ENCODE measurements at places on chromosomes 3 and 15. TPM values are rescaled to one million over a fixed set of nuclear protein-coding genes. Genes with fewer than 3 reads are reported as not detected.

DNA sequence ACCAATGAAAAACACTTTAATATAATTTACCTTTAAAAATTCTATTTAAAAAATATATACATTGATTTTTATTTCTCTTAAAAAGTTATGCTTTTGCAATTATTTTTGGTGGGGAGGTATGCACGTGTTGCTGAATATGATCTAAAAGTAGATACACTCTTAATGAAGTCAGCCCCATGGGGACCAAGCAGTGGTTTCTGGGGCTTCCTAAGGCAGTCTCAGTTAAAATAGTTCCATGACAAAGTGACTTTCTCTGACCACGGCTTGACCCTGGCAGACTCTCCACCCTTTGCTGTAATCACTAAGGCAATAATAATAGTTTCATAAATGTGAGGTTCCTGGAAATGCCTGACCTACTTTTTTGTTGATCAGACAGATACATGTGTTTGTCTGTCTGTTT, 50.4 kb downstream of the CCR4 start:
- no peaks in the 10 kb centered on the region for H3K27me3 ChIP-seq
- H3K27ac ChIP-seq = no peak overlapping the region
- H3K36me3 ChIP-seq = no peaks in the 10 kb centered on the region
- H3K4me3 ChIP-seq = no peak overlapping the region

Gene IGF1R
- total RNA-seq = 109 TPM

DNA sequence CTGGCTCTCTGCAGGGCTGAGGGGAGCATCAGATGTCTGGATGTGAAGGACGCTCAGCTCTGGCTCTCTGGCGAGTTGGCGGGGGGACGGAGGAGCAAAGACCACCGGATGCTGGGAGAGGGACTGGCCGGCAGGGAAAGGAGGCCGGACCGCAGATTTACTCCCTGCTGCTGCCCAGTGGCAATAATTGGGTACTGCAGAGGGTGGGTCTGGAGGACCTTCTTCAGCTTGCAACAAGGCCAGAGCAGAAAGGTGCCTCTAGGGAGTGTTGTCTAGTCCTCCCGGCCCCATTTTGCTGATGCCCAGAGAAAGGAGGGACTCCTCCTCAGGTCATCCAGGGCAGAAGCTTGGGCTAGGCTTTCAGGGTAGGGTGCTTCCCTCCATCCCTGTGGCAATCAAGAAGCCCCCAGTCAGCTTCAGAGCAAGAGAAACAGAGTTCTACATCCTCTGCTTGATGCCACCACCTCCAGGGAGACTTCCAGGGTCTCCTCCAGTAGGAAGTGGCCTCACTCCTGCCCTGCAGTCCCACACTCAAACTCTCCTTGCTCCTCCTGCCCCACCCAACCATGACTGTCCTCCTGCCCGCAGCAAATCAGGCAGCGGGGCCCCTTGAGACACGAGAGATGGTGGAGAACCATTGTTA, 20.3 kb upstream of the CSPG4 start:
- no peak overlapping the region for H3K27ac ChIP-seq
- H3K4me3 ChIP-seq = no peak overlapping the region
- peak; percentile 96 for DNase-seq
- peaks cover 7% of the 10 kb centered on the region for H3K4me1 ChIP-seq

Gene PIERCE2
- total RNA-seq = 1.4 TPM

DNA sequence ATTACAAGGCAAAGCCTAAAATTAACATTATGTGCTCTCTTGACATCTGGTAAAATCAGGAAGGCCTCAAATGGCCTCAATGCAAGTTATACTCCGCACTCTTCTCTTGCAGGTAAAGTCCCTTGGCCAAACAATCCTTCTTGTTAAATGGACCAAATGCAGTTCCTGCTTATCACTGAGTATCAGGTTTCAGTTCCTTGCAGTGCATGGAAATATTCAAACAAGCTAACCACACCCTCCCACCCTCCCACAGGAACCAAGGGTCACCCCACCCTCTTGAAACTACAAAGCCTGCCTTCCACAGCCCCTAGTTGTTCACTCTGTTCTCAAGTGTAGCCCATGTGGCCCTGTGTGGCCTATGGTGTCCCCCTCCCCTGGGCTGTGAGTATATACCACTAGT, 171.9 kb upstream of the CADPS start:
- no peaks in the 10 kb centered on the region for H3K36me3 ChIP-seq
- H3K27me3 ChIP-seq = no peaks in the 10 kb centered on the region
- H3K4me1 ChIP-seq = peaks cover 2% of the 10 kb centered on the region
- DNase-seq = no peak
- no peak overlapping the region for H3K4me3 ChIP-seq

DNA sequence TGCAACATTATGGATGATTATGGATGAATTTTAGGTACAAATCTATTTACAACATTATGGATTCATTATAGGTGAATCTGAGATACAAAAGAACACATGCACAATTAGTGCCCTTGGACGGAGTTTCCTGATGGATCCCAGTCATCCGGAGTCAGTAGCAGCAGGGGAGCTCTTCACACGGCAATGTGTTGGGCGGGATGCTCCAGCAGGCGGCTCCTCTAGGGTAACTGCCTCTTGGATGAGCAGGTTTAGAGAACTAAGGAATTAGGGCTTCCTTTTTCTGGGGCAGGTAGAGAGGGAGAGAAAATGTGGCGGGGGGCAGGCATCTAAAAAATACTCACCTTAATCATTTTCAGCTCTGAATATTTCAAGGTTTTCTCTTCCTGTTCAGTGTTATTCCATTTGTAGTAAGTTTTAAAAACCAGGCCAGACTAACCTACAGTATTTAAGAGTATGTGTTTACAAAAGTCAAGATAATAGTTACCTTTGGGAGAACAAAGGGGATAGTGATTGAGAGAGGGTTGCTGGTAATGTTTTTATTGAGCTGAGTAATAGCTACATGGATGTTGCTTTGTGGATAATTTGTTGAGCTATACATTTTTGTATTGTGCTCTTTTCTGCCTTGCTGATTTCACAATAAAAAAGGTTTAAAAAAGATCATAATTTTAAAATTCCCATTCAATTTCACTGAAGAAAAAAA, 27.4 kb upstream of the GOLM2 start:
- H3K36me3 ChIP-seq = no peaks in the 10 kb centered on the region
- H3K4me1 ChIP-seq = no peaks in the 10 kb centered on the region
- peak; percentile 55 for DNase-seq
- H3K27me3 ChIP-seq = no peaks in the 10 kb centered on the region

Gene GTF2A2
- total RNA-seq = 161 TPM

Gene EFHB
- total RNA-seq = 1.3 TPM

- no peak overlapping the region for H3K4me3 ChIP-seq
- H3K27ac ChIP-seq = no peak overlapping the region
- no peaks in the 10 kb centered on the region for H3K27me3 ChIP-seq
Measured at GRCh38 chr3:108552267-108553159, 36.7 kb downstream of the CIP2A start.

- no peak overlapping the region for H3K4me3 ChIP-seq
- no peaks in the 10 kb centered on the region for H3K4me1 ChIP-seq
Measured at GRCh38 chr3:61360297-61360965, 109.2 kb upstream of the FHIT start.

Gene POLQ
- total RNA-seq = 15.3 TPM

DNA sequence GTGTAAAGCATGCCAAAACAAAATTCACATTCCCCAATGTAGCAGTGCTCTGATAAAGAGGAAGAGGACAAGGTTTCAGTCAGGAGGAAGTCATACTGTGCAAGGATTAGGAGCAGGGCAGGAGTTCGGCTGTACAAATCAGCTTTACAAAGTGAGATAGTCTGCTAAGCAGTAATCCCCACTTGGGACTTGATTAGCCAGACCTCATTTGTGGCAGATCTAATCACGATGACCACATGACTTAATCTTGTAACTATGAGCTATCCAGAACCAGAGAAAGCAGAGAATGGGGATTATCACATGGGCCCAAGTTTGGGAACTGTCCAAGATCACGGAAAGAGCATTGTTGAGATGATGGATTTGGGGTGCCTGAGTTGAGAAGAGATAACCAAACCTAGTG, 7.8 kb downstream of the DCBLD2 start:
- no peak overlapping the region for H3K4me3 ChIP-seq
- H3K27me3 ChIP-seq = no peaks in the 10 kb centered on the region
- H3K4me1 ChIP-seq = peaks cover 2% of the 10 kb centered on the region

DNA sequence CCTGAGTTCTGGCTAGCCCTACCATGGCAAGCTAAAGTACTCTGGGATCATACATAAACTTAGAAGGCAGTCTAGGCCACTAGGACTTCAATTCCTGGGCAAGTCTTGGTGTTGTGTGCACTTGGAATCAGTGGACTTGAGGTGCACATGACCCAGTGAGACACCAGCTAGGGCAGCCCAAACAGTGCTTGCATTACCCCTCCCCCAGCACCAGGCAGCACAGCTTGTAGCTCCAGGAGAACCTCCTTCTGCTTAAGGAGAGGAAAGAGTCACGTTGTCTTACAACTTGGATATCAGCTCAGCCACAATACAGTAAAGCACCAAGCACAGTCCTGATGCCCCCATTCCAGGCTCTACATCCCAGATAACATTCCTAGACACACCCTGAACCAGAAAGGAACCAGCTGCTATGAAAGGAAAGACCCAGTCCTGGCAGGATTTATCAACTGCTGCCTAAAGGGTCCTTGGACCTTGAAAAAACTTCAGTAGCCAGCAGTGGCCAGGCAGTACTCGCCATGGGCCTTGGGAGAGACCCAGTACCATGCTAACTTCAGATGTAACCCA, 57.2 kb downstream of the MYO9A start:
- no peaks in the 10 kb centered on the region for H3K36me3 ChIP-seq
- peaks cover 8% of the 10 kb centered on the region for H3K4me1 ChIP-seq
- H3K4me3 ChIP-seq = no peak overlapping the region
- DNase-seq = no peak

- no peaks in the 10 kb centered on the region for H3K4me1 ChIP-seq
- H3K27ac ChIP-seq = no peak overlapping the region
- H3K4me3 ChIP-seq = no peak overlapping the region
- no peaks in the 10 kb centered on the region for H3K27me3 ChIP-seq
Measured at GRCh38 chr15:56233549-56233948, 10.1 kb downstream of the RFX7 start.

Gene PDZRN3
- 20.5 TPM for total RNA-seq

DNA sequence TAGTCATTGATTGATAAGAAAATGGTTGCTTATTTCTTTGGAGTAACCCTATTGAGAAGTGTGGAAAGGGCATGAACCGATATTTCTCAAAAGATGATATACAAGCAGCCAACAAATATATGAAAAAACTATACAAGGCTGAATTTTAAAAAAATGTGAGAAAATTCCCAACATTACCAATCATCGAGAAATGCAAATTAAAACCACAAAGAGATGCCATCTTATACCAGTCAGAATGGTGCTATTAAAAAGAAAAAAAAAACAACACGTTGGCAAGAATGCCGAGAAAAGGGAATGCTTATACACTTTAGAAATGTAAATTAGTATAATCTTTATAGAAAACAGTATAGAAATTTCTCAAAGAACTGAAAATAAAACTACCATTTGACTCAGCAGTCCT, 77.7 kb upstream of the ROBO1 start:
- no peak overlapping the region for H3K27ac ChIP-seq
- H3K36me3 ChIP-seq = no peaks in the 10 kb centered on the region
- H3K4me1 ChIP-seq = no peaks in the 10 kb centered on the region
- no peak for DNase-seq

DNA sequence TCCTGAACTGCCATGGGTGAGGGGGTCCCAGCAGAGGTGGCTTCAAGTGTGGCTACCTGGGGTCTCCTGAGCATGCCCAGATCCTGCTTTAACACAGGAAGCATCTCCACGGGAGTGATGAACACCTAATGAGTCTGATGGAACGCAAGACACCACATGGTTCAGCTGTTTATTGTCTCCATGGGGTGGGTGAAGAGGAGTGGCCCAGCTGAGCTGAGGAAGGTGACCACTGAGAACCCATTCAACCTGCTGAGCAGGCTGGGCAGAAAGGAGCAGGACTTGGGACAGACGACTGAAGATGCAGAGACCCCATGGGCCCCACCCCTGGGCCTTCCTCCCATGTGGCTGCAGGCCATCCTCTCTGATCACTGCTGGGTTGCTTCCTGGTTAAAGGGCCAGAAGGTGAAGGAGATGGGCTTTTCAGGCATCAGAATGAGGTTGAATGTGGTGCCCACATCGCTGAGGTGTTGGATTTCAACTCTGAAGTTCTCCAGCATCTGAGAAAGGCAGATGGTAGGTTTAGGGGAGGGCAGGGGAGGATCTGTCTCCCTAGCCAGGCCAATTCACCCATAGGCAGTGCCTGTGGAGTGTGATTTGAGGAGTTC, 29.7 kb downstream of the CYP11A1 start:
- H3K27ac ChIP-seq = no peak overlapping the region
- H3K4me1 ChIP-seq = no peaks in the 10 kb centered on the region
- H3K27me3 ChIP-seq = no peaks in the 10 kb centered on the region
- H3K4me3 ChIP-seq = no peak overlapping the region

- H3K27me3 ChIP-seq = no peaks in the 10 kb centered on the region
- H3K4me3 ChIP-seq = no peak overlapping the region
- no peak overlapping the region for H3K27ac ChIP-seq
- H3K36me3 ChIP-seq = no peaks in the 10 kb centered on the region
Measured at GRCh38 chr15:64438653-64439447, 21.5 kb upstream of the ZNF609 start.

GRCh38 chr3:177495566-177495965, 298.3 kb upstream of the TBL1XR1 start:
- DNase-seq = no peak
- no peak overlapping the region for H3K27ac ChIP-seq
- no peaks in the 10 kb centered on the region for H3K36me3 ChIP-seq
- H3K4me3 ChIP-seq = no peak overlapping the region

Gene FBXL2
- 3.1 TPM for total RNA-seq

DNA sequence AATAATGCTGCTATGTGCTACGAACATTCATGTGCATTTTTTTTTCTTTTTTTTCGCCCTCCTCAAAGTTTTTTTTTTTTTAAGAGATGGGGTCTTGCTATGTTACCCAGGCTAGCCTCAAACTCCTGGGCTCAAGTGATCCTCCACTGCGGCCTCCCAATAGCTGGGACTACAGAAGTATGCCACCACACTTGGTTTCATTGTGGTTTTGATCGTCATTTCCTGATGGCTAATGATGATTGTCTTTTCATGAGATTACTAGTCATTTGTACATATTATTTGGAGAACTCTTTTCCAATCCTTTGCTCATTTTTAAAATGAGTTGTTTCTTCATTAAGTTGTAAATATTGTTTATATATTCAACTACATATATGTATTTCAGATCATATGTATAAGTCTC, 48.8 kb downstream of the FBXO22 start:
- no peak overlapping the region for H3K27ac ChIP-seq
- DNase-seq = no peak
- no peak overlapping the region for H3K4me3 ChIP-seq
- H3K36me3 ChIP-seq = no peaks in the 10 kb centered on the region

DNA sequence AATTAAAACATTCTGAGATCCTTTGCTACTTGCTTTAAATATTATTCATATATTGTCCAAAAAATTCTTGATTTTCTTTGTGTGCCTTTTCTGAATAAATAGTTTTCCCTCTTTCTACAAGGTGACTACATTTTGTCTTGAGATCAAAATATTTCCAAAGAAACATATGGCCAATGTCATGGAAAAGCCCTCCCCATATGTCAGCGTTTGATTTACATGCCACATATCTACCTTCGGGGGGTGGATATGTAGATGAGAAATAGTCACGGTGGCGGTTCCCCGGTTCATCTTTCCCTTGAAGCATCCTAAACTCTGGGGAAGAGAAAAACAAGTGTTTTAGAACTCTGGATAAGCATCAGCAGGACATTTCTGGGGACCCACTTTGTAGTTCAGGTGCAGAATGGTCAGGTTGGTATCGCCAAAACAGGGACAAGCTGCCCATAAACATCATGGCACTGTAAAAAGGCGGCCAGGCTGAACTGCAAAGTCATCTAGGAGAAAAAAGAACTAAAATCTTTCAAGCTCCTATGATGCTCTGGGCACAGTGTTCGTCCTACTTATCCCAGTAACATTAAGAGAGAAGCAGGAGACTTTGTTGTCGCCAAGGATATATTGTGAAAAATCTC, 91.5 kb downstream of the MEX3B start:
- H3K4me3 ChIP-seq = no peak overlapping the region
- no peaks in the 10 kb centered on the region for H3K27me3 ChIP-seq
- H3K36me3 ChIP-seq = no peaks in the 10 kb centered on the region
- DNase-seq = no peak
- no peak overlapping the region for H3K27ac ChIP-seq
- H3K4me1 ChIP-seq = no peaks in the 10 kb centered on the region

All from H1 (cell line).